Brain (organoid and tissue), 16 donors: ENCODE measurements at places on chromosomes 7 and 10. TPM values are rescaled to one million over a fixed set of nuclear protein-coding genes. Genes with fewer than 3 reads are reported as not detected.
A peak's percentile ranks its signal among the peaks of the same experiment; 100 is the strongest.

SFTPD gene
- polyA plus RNA-seq: 1.2 TPM

HTR7 gene
- polyA plus RNA-seq: not detected

GRCh38 chr10:110408203-110408871, 89.4 kb upstream of the DUSP5 start:
- DNase-seq: no peak

DNA sequence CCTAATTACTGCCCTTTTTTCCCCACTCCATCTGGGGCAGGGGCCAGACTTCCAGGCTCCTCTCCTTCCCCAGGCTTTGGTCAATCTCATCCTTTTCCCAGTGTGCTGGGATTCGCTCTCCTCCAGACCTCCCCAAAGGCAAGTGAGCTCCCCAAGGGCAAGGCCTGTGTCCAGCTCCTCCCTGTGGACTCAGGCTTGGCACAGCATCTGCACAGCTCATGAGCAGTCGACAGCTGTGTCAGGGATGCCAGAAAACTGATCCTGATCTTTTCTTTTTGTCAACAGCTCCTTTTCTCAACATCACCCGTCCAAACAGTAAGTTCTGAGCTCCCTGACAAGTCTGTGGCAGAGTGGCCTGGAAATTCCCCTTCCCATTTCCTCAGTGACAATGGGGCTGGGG, 67.1 kb downstream of the C10orf120 start:
- DNase-seq: no peak

DNA sequence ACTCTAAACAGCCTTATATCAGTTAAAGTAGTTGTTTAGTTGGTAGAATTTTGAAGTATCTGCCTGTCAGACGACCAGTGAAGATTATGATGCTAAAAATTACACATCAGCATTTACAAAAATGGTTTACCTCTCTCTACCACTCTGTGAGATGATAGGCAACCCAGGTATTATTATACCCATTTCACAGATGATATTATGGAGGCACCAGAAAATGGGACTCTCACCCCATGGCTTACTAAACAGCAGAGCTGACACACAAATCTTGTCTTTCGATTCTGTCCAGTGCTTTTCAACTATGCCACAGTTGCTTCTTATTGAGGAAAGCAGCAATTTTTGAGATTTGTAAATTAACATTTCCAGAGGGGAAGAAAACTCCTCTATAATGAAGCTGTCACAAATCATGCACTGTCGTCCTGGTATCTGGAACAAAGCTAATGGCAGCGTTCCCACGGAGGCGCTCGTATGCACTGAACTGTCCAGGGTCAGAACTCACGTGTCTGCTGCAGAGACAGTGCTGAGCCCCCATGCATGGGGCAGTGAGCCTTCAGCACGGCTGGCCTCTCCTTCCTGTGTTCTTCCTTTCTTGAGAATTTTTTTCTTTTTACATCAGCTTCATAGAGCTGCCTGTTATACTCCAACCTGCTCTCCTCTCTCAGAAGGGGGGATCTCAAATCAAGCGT, 381.1 kb downstream of the SDK1 start:
- DNase-seq: peak; percentile 36
